ENCODE measurements at places on chromosomes 16 and 17.

- DNase-seq: no peak
Observed at GRCh38 chr16:55832425-55832772, 497 bp downstream of the CES1 start.

GRCh38 chr17:48637323-48638260 is 11.4 kb upstream of the HOXB9 start:
- no peak for DNase-seq

GRCh38 chr17:64262198-64262999 is 661 bp downstream of the TEX2 start:
- DNase-seq: peak; percentile 28

GRCh38 chr17:79794659-79795511 is 2.0 kb downstream of the CBX8 start:
- no peak for DNase-seq

DNA sequence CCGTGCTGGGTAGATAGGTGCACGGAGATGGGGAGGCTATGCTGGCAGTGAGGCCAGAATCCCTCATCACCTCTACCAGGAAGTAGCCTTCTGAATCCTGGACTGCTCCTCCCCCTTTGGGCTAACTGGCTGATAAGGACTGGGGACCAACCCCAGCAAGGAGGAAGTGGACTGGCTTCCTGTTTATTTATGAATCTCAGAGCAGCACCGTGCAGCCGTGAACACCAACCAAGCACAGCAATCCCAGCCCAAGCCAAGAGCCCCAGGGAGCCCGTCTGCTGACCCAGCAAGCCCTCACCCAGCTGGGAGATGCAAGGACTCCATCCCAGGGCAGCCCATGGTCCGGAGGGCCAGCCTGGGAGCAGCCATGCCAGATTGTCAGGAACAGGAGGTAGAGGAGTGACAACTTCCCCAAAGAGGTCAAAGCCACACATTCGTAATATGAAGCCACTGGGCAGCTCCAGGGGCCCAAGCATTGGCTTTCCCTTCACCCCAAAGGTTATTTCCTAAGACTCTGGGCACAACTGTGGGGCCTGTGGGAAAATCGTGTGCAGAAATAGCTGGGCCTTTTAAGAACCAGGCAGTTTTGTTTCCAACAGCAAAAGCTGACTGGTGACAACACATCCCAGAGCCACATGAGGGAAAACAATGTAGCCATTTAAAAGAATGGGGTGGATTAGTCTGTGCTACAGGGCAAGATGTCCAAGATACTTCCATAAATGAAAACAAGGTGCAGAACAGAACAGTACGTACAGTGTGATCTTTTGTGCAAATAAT is 23.9 kb downstream of the PHB1 start:
- DNase-seq: no peak

- DNase-seq: no peak
Observed at GRCh38 chr17:4485676-4486646, 12.7 kb upstream of the SPNS2 start.

- no peak for DNase-seq
Observed at GRCh38 chr16:76766538-76766937, 424.5 kb upstream of the MON1B start.

DNA sequence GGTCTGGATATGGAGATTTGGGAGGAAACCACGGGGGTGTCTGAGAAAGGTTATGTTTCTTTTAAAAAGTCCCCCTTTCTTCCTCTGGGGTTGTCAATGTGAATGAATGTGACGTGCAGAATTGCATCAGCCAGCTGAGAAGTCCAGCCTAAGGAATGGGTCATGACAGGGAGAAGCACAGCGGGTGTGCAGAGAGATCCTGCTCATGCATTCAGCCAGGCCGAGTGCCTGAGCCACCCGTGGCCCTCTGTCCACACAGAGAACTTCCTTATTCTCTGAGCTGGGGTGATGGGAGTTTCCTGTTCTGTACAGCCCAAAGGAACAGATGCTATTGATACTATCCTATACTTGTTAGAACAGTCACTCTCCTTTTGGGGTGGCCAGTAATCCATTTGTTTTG is 117.9 kb downstream of the CPPED1 start:
- no peak for DNase-seq

DNA sequence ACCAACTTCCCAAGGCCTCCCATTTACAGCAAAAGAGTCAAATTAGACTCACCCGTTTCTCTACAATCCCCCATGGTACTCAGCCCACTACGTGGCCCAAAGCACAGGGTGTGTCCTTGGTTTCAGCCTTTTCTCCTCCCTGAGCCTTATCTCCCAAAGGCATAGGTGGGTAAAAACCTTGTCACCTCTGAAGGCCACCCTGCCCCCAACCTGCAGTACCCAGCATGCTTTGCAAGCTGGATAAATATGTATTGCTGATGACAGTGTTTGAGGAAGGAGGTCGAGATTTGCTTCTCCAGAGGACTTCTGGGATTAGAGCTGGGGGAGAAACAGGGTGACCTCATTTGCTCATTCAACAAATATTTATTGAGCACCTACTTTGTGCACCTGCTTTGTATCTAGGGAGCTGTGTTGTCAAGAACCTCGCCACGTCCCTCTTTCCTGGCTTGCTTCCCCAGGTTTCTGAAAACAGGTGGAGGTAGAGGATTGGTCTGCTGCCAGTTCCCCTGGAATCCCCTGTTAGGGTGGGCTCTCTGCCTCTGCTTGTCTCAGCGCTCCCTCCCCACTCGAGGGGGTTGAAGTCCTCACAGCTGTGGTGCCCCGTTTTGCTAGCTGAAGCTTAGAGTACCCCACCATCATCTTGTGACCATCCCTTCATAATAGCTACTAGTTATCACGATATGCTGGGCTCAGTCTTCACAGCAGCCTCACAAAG is 3.0 kb downstream of the LASP1 start:
- no peak for DNase-seq

DNA sequence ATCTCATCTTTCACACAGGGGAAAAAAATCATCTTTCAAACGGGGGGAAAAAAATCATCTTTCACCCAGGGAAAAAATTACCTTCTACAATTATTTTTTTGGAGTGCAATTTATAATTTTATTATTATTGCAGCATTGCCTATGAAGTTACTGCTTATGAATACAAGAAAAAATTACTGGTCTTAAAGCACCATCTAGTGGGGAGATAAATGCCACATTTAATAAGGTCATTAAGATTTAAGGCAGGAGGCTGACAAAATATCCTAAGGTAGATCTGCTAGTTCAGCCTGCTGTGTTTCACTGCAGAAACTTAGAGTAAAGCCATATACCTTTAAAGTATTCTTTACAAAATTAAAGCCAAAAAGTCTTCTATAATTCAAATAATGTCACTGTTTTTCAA is 13.7 kb downstream of the SHCBP1 start:
- DNase-seq: peak; percentile 76

GRCh38 chr17:61731330-61731729 is 132.0 kb downstream of the BRIP1 start:
- no peak for DNase-seq

DNA sequence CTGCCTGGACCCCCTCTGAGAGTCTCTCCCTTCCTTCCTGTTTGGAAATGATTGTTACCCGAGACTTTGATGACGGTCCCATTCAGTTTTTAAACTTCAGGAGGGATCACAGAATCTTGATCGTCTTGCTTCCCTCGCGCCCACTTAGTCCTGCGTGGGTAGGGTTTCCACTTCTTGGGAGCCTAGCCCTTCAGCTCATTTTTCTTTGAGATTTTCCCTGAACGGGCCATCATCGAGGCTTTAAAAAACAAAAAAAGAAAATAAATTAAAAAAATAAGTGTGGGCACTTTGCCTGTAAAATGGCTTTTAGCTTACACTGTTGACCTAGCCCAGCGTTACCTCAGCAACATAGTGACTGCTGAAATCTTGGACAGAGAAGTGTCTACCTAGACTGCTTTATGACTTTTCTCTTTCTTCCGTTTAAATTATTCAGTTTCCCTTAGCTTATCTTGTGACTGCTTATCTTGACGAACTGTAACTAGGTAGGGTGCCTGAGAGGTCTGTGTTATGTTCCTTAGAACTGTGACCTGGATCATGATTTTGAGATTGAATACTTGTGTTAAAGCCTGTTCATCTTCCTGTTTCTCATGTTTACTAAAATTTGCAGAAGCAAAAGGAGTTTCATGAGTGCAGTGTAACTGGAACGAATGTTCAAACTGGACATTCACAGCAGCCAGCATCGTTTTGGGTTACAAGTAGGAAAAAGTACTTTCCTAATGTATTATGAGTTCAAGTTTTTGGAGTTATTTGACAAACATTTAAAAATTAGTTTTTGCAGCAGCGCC is 874 bp downstream of the WWP2 start:
- peak; percentile 52 for DNase-seq

DNA sequence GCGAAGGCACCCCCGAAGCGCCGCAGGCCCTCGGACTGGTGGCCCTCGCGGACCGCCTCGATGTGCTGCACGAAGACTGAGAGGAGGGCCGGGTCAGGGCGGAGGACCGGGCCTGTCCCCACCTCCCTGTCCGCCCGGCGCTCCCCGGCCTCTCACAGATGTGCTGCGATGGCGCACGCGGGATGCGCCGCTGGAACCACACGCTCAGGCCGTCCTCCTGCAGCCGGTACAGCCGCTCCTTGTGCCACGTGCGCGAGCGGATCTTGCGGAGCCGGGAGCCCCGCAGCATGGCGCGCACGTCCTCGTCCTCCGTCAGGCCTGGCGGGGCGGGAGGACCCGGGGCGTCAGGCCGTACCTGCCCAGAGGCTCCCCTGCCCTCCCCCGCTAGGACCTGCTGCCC is 11.3 kb downstream of the PLCD3 start:
- no peak for DNase-seq

DNA sequence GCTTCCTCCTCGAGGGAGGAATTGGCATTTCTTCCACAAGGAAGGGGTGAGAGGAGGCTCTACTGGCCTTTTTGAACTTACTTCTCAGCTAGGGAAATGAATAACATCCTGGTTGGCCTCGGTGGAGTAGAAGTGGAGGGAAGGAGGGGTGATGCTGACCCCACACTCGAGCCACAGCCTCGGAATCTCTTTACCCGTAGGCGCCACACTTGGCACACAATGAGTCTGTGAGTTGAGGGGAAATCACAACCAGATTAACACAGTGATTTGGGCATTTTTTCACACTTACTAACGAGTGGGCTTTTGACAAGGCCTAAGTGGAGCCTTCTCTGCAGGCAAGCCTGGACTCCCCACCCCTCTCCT is 47.3 kb upstream of the TBX2 start:
- no peak for DNase-seq

DNA sequence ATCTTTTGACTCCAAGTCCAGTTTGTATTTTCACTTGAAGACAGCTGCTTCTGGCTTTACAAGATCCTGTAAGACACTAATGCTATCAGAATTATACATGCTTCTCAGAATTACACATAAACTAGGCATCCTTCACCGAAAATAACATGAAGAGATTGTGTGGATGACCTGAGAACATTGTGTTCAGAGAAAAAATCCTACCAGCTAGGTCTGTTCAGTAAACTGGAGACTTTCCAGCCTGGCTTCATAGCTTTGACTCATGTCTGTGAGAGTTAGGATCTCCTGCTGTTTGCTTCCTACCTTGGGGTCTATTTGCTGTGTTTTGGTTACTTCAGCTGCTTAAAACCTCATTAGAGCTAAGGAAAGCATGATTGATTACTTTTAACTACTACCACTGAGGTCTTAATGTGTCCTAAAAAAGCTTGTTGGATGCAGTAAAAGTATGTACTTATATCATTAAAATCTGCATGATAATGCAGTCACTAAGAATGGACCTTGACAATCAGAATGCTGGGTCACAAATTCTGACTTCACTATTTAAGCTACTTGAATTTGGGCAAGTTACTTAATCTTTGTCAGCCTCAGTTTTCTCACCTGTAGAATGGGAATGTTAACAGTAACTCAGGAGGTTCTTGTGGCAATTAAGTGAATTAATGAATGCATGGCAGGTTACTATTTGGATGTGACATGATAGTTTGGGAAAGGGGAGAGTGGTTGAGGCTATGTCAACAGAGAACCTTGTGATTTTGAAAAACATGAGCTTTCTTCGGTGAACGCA is 8.0 kb upstream of the MYH13 start:
- DNase-seq: no peak
